Naive B cell (primary cell): ENCODE measurements at places on chromosomes 1 and 21.

- DNase-seq = no peak
These were observed 62.7 kb upstream of the IPO9 start for GRCh38 chr1:201766131-201766866.

GRCh38 chr1:12179111-12179519, 12.3 kb downstream of the TNFRSF1B start:
- peak; percentile 26 for DNase-seq

GRCh38 chr1:167916766-167917511, 3.0 kb upstream of the ADCY10 start:
- no peak for DNase-seq

DNA sequence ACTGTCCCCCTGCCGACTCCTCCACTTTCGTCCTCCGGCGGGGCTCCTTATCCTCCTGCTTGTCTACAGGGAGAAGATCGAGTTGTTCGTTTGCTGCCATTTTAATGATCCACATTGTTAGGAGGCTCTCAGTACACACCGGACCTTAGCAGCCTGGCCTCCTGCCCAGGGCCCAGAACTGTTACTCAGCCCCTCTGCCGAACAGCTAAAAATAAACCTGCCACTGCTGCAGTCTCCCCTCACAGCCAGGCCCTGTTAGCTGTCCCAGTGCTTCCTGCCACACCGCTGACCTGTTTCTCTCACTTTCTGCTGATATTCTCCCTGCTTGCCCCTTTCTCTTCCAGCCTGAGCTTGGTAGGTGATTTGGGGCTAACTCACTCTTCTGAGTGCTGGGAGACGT, 8.3 kb downstream of the MAPKAPK2 start:
- DNase-seq = no peak

GRCh38 chr1:101288491-101288944, 51.7 kb downstream of the S1PR1 start:
- DNase-seq = peak; percentile 65

GRCh38 chr1:57418971-57419370, 4.9 kb downstream of the DAB1 start:
- no peak for DNase-seq

- no peak for DNase-seq
These were observed 32.5 kb downstream of the SASS6 start for GRCh38 chr1:100100202-100100601.

- no peak for DNase-seq
These were observed 1.7 kb upstream of the SFN start for GRCh38 chr1:26861286-26861701.

GRCh38 chr1:203453016-203453415, 22.6 kb upstream of the PRELP start:
- no peak for DNase-seq

DNA sequence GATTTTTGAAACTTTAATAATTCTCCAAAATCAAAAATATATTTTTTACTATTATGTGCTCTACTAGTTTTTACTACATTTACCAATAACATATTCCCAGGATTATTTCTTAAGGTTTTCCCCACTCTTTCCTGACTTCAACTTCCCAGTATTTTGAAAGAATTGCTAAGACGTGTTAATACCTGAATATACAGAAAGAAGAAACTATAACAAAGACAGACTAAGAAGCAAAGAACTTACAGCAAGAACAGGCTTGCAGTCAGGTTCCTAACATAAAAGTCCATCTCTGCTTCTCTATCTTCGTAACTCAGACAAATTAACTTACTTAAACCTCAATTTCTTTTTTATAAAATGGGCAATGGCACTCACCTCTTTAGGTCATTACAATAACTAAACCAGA, 63.2 kb downstream of the SRSF11 start:
- DNase-seq = no peak

DNA sequence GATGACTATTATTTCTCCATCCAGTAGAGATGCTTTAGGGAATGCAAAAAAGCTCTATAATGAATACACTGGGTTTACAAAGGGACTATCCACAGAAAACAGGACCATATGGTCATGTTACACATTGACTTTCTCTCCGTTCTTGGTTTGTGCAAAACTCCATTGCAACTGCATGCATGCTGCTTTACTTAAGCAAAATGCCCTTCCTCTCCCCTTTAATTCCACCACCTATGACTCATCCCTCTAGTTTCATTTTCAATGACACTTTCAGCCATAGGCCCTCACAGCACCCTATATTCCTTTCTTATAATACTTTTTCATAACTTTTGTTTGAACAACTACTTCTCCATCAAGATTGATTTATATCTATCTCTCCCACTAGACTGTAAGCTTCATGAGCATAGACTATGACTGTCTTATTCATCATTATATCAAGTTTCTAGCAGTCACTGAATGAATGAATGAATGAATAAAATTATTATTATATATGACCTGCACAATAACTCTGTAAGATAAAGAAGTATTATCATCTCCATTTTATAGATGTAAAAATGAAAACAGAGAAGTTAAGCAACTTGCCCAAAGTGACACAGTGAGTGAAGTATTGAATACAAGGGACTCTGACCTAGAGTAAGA, 248.9 kb downstream of the PLPP3 start:
- DNase-seq = no peak

- DNase-seq = no peak
These were observed 13.4 kb upstream of the SPSB1 start for GRCh38 chr1:9279172-9279840.

DNA sequence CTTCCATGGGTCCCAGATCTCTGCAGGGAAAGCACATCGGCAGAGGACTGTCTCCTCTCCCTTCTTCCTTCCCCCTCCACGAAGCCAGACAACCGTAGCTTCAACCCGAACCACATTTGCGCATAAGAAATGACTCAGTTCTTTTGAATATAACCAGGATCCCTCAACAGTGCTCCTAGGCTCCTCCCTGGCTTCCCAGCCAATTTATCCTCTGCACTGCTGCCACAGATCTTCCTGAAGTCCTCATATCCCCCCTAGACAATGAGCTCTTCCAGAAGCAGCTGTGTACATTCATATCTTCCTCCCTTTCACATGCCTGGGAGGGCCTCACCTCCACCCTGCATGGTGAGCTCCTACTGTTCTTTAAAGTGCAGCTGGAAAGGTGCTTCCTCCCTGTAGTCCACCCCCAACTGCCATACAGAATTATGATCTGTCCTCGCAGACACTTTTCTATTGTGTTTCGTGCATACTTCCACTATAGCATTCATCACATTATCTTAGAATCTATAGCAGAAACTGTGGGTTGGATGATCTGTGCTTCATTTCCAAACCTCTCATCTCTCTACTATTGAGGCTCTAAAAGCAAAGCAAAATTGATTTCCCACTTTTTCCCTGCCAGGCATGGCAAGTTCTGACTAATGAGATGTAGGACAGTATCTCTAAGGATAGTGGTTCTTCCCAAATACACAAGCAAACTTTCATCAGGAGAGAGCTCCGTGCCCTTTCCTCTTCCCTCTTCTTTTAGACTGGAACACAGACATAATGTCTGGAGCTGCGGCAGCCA, 179.3 kb upstream of the HMGB4 start:
- no peak for DNase-seq

GRCh38 chr1:59879996-59880505, 46.5 kb downstream of the CYP2J2 start:
- no peak for DNase-seq

- DNase-seq = no peak
These were observed 1222.1 kb upstream of the NCAM2 start for GRCh38 chr21:19776076-19776475.

- DNase-seq = no peak
These were observed 14.5 kb downstream of the LY9 start for GRCh38 chr1:160810486-160810885.
